ENCODE measurements at places on chromosomes 2 and 18. TPM values are rescaled to one million over a fixed set of nuclear protein-coding genes. Genes with fewer than 3 reads are reported as not detected.

The TGFA gene
- total RNA-seq: 75.8 TPM

The EVA1A gene
- total RNA-seq: 0.26 TPM

The MARCHF7 gene
- 132 TPM for total RNA-seq

The PJVK gene
- 3.4 TPM for total RNA-seq

The SGPP2 gene
- total RNA-seq: 59.4 TPM

The ABCB11 gene
- total RNA-seq: not detected

DNA sequence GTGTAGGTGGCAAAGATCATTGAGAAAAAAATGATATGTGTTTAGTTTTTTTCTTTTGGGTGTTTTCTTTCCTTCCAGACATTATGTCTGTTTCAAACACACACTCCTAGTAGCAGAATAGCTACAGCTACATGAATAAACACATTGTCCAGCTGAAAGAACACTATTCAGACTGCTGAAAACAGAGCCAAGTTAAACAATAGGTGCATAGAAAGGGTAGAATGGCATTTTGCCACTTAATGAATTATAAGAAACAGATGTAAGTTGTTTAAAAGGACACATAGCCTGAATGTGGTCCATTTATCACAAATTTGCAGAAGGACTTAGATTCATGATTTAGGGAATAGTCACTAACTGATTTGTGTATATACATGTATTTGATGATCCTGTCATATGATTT is 20.1 kb downstream of the CTLA4 start:
- H3K4me1 ChIP-seq: no peaks in the 10 kb centered on the region
- H3K27me3 ChIP-seq: no peaks in the 10 kb centered on the region
- no peak overlapping the region for H3K27ac ChIP-seq
- DNase-seq: no peak

GRCh38 chr2:96347395-96347794 is 11.8 kb downstream of the NCAPH start:
- no peak overlapping the region for H3K27ac ChIP-seq
- H3K27me3 ChIP-seq: no peaks in the 10 kb centered on the region
- H3K4me3 ChIP-seq: no peak overlapping the region
- peaks cover 10% of the 10 kb centered on the region for H3K36me3 ChIP-seq
- no peaks in the 10 kb centered on the region for H3K4me1 ChIP-seq

GRCh38 chr2:150136893-150137292 is 350.6 kb downstream of the RND3 start:
- peak overlapping the region; percentile 79 for H3K27ac ChIP-seq
- H3K36me3 ChIP-seq: no peaks in the 10 kb centered on the region
- no peaks in the 10 kb centered on the region for H3K27me3 ChIP-seq
- peaks cover 43% of the 10 kb centered on the region for H3K4me1 ChIP-seq
- no peak overlapping the region for H3K4me3 ChIP-seq

GRCh38 chr18:79904357-79905147 is 46.9 kb downstream of the SLC66A2 start:
- H3K27me3 ChIP-seq: no peaks in the 10 kb centered on the region
- H3K4me1 ChIP-seq: peaks cover 3% of the 10 kb centered on the region
- H3K4me3 ChIP-seq: no peak overlapping the region
- peaks cover 14% of the 10 kb centered on the region for H3K36me3 ChIP-seq

- H3K27me3 ChIP-seq: no peaks in the 10 kb centered on the region
- H3K36me3 ChIP-seq: no peaks in the 10 kb centered on the region
- DNase-seq: no peak
- peaks cover 16% of the 10 kb centered on the region for H3K4me1 ChIP-seq
- no peak overlapping the region for H3K27ac ChIP-seq
These were observed 66.4 kb upstream of the EDAR start for GRCh38 chr2:109055435-109055834.

- H3K27me3 ChIP-seq: no peaks in the 10 kb centered on the region
- H3K27ac ChIP-seq: no peak overlapping the region
- H3K4me3 ChIP-seq: no peak overlapping the region
- H3K4me1 ChIP-seq: no peaks in the 10 kb centered on the region
- no peak for DNase-seq
These were observed 480.9 kb downstream of the TSN start for GRCh38 chr2:122236152-122236874.

DNA sequence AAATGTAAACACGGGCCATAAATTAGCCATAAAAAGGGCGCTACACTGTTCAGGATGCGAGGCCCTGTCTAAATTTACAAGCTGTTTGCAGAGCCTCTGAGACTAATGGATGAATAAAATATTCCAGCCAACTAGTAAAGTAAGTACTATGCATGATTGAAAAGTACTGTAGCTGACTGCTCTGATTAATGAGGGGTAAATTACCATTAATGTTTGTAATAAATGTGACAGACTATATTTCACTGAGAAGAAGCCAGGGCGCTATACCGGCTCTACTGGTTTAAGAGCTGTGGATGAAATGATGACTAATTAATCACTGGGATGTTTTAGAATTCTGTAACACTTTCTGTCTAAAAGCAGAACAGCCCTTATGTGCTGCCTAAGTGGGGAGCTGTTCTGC is 54.3 kb upstream of the RGPD4 start:
- H3K4me3 ChIP-seq: no peak overlapping the region
- no peak for DNase-seq
- H3K4me1 ChIP-seq: no peaks in the 10 kb centered on the region
- no peaks in the 10 kb centered on the region for H3K36me3 ChIP-seq
- H3K27ac ChIP-seq: no peak overlapping the region
- H3K27me3 ChIP-seq: no peaks in the 10 kb centered on the region

DNA sequence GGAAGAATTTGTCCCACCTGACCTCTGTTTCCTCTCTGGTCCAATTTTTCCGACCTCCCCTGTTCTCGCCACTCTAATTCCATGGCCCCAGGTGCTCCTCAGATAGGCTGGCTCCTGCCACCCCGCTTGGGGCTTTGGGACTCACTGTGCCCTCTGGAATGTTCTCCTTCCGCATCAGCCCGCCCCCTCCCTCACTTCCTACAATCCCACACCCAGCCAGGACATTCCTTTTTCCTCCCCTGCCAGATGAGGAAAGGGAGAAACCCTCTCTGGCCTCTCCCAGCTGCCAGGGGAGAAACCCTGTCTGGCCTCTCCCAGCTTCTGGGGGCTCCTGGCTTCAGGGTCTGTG is 3.1 kb upstream of the OR6B2 start:
- no peaks in the 10 kb centered on the region for H3K36me3 ChIP-seq
- H3K27ac ChIP-seq: no peak overlapping the region
- H3K4me3 ChIP-seq: no peak overlapping the region
- no peaks in the 10 kb centered on the region for H3K27me3 ChIP-seq
- no peak for DNase-seq

- no peak overlapping the region for H3K27ac ChIP-seq
- H3K27me3 ChIP-seq: no peaks in the 10 kb centered on the region
- DNase-seq: no peak
- no peaks in the 10 kb centered on the region for H3K36me3 ChIP-seq
- H3K4me3 ChIP-seq: no peak overlapping the region
- H3K4me1 ChIP-seq: no peaks in the 10 kb centered on the region
These were observed 608.1 kb downstream of the LRP1B start for GRCh38 chr2:141522702-141523101.

DNA sequence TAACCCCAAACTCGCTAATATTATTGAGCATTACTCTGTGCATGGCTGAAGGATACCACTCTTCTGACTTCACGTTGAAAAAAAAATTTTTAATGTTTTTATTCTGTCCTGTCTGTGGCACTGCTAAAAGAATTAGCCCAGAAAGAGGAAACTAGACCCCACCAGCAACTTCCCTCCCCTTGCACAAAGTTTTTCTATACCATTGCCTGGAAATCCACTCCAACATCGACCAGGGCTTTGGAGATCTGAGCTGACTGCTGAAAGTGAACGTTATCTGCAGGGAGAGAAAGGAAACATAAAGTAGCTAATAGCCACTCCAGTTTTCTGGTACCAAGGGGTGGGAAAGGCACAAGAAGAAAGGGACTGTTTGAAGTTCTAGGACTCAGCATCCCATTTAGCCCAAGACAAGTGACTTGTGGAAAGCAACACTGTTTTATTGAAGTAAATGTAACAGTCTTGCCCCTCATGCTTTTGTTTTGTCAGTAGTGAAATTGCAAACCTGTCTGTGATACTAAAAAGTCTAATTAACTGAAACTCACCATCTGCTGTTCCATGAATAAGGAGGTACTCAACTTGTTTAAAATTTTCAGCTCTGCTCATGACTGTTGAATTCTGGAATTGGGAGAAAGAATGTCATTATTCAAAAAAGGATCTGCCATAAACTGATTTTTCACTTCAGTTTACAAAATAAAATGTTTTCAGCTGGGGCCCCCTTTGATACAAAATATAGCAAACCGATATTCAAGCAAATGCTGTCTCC is 79.1 kb downstream of the DPP4 start:
- H3K36me3 ChIP-seq: no peaks in the 10 kb centered on the region
- no peak overlapping the region for H3K4me3 ChIP-seq
- no peak overlapping the region for H3K27ac ChIP-seq
- DNase-seq: no peak
- no peaks in the 10 kb centered on the region for H3K4me1 ChIP-seq
- no peaks in the 10 kb centered on the region for H3K27me3 ChIP-seq

DNA sequence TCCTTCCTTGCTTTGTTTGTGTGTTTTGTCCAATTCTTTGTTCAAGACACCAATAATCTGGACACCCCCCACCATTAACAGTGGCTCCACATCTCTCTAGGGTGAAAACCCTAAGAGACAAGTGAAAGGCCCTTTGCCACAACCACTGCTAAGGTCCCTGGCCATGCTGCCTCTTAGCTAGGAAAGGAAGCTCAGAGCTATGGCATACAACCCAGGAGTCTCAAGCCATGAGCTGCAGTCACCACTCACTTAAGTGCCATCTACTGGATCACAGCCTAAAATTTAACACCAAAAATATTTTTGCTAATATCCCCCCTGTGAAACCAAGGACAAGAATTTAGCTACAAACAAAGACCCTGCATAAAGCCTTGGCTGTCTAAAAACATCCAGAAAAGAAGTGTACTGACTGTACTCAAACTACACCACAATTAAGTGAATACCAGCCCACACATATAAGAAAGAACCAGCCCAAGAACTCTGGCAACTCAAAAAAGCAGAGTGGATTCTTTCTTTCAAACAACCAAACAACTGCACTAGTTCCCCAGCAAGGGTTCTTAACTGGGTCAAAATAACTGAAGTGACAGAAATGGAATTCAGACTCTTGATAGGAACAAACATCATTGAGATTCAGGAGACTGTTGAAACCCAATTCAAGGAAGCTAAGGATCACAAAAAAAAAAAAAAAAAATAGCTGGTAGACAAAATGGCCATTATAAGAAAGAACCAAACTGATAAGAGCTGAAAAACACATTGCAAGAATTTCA is 130.1 kb upstream of the GALNT5 start:
- H3K27me3 ChIP-seq: no peaks in the 10 kb centered on the region
- H3K4me1 ChIP-seq: no peaks in the 10 kb centered on the region
- H3K27ac ChIP-seq: no peak overlapping the region

- no peak overlapping the region for H3K4me3 ChIP-seq
- H3K27me3 ChIP-seq: peaks cover 28% of the 10 kb centered on the region
- no peaks in the 10 kb centered on the region for H3K36me3 ChIP-seq
- no peaks in the 10 kb centered on the region for H3K4me1 ChIP-seq
- H3K27ac ChIP-seq: no peak overlapping the region
These were observed 40.4 kb upstream of the IMP4 start for GRCh38 chr2:130302164-130302886.

DNA sequence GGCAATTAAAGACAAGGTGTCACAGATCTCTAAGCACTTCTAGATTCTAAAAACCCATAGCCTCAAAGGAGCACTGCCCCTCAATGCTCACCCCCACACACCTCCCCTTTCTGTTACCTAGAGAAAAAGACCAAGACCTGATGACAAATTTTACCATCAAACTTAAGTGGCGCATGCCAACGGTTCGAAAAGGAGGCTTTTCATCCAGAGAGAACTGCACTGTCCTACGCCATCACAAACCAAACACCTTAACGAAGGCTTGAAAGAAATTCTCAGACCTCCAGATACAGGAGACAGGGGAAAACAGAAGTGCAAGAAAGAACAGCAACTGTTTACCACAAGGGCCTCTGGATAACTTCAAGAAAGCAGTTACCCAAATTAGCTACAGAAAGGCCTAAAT is 2.0 kb upstream of the ZC3H6 start:
- H3K4me3 ChIP-seq: no peak overlapping the region
- no peaks in the 10 kb centered on the region for H3K27me3 ChIP-seq
- H3K4me1 ChIP-seq: peaks cover 27% of the 10 kb centered on the region
- no peaks in the 10 kb centered on the region for H3K36me3 ChIP-seq
- no peak for DNase-seq

- H3K27me3 ChIP-seq: no peaks in the 10 kb centered on the region
- H3K36me3 ChIP-seq: no peaks in the 10 kb centered on the region
- no peak for DNase-seq
- no peak overlapping the region for H3K27ac ChIP-seq
- H3K4me1 ChIP-seq: no peaks in the 10 kb centered on the region
These were observed 85.6 kb downstream of the MIB1 start for GRCh38 chr18:21826196-21826595.

DNA sequence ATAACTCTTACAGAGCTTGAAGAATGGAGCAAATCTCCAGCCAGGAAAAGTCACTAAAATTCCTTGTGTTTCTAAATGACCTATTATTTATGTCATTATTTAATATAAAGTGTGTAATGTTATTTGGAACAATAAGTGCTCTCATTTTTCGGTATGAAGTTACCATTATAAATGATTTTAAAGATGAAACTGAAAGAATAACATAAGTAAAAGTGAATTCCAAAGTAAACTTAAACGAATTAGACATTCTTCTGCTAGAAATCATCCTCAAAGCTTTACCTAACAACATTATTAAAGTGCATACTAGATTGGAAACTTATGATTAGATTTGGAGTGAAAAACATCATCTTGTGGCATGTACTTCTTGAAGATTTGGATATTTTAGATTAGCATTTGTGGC is 897.2 kb upstream of the CDH2 start:
- H3K4me1 ChIP-seq: no peaks in the 10 kb centered on the region
- no peak for DNase-seq
- no peaks in the 10 kb centered on the region for H3K27me3 ChIP-seq
- no peak overlapping the region for H3K27ac ChIP-seq
- H3K36me3 ChIP-seq: no peaks in the 10 kb centered on the region

GRCh38 chr2:138106606-138107005 is 142.3 kb downstream of the HNMT start:
- no peak overlapping the region for H3K4me3 ChIP-seq
- H3K36me3 ChIP-seq: no peaks in the 10 kb centered on the region
- H3K27ac ChIP-seq: no peak overlapping the region
- no peak for DNase-seq
- no peaks in the 10 kb centered on the region for H3K4me1 ChIP-seq
- no peaks in the 10 kb centered on the region for H3K27me3 ChIP-seq

- no peaks in the 10 kb centered on the region for H3K27me3 ChIP-seq
- no peaks in the 10 kb centered on the region for H3K36me3 ChIP-seq
- no peak for DNase-seq
- H3K4me3 ChIP-seq: no peak overlapping the region
- peaks cover 15% of the 10 kb centered on the region for H3K4me1 ChIP-seq
These were observed 73.5 kb downstream of the MGAT5 start for GRCh38 chr2:134327367-134327766.

DNA sequence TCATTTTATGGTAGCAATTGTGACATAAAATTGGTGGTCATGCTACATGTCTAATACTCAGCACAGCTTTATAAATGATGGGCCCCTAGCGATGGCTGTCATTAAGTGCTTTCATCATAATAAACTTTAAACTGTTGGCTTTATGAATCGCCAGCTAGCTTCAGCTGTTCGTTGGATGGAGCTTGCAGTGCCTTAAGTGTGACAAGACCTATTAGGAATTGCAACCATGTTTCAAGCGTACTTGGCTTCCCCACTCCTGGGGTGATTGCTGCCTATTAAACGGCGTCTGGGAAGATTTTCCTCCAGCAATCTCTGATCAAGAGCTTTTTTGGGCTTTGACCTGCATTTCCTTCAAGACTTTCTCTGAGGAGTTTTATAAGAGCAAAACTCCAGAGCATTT is 164.5 kb upstream of the SIX3 start:
- DNase-seq: no peak
- no peak overlapping the region for H3K4me3 ChIP-seq
- no peak overlapping the region for H3K27ac ChIP-seq
- peaks cover 14% of the 10 kb centered on the region for H3K4me1 ChIP-seq

GRCh38 chr2:25479761-25480160 is 138.0 kb upstream of the DNMT3A start:
- DNase-seq: no peak
- H3K36me3 ChIP-seq: peaks cover 31% of the 10 kb centered on the region

All from esophagus squamous epithelium (tissue), 5 donors.